SK-N-SH (cell line): ENCODE measurements at places on chromosomes 5 and 9.
A peak's percentile ranks its signal among the peaks of the same experiment; 100 is the strongest.

- no peak for DNase-seq
Observed at GRCh38 chr9:6405371-6405770, 7.6 kb upstream of the UHRF2 start.

GRCh38 chr9:94937214-94937903, 210.9 kb downstream of the AOPEP start:
- DNase-seq: no peak

- no peak for DNase-seq
Observed at GRCh38 chr5:58183078-58183785, 276.7 kb downstream of the PLK2 start.

DNA sequence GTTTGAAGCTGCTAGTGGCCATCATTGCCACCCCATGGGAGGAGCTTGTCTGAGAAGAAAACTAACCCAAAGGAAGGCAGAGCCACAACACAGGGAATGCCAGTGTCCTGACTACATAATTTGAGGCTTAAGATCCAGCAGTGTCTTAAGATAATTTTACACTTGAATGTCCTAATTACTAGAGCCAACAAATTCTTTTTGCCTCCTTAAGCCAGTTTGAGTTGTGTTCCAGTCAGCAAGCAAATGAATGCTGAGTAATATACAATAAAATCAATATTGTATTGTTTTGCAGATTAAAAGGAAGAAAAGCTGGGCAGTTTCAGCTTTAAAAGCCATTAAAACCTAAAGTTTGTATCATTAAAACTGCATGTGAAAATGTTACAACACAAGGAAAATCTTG, 13.9 kb downstream of the HTR4 start:
- DNase-seq: no peak

DNA sequence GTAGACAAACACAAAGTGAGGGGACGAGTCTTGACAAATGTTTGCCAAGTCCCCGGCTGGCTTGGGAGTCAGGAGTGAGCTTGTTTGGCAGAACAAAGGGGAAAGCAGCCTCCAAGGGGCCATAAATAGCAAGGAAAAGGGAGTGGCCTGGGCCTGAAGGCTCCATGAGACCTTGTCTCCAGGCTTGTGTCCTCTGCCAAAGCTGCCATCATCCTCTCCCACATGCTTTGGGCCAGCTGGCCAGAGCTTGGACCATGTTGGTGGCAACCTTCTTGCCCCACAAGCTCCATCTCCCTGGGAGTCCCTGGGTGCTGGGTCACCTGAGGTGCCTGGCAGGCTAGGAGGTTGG, 13.3 kb upstream of the PITX1 start:
- DNase-seq: no peak

- no peak for DNase-seq
Observed at GRCh38 chr5:1481266-1481958, 36.2 kb upstream of the SLC6A3 start.

DNA sequence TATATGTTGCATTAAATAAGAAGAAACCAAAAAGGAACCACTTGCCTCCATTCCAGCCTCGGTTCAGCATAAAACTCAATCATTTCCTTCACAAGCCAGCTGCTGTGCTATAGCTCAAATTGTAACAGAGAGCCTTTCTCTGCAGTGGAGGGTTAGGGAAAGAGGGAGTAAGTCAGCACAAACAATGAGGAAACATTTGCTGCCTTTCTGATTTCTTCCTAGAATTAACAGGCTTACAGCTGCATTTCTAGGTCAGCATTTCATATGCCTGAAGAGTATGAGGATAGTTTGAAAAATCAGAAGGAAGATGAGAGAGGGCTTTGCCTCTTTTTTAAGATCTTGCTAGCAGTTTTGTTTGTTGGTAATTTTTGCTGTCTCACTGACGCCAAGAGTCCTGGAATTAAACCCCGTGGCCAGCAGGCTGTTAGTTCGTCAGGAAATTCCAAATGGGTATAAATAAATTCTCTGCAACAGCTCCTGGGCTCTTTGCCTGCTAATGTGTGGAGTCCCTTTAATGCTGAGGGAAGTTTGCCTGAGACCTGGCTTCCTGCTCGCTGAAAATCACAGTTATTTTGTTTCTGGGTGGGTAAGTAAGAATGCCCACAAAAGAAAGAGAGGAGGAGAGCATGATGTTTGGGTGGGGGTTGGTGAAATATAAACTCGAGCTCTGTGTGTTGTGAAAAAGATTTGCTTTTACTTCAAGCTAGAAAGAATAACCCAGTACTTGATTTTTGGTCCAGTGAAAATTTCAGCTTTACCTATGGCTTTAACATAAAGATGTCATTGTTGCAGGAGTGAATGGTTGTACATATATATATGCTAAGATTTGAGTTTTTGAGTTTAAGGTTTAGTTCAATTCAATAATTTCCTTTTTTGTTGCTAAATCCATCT, 148.1 kb upstream of the DMRT1 start:
- no peak for DNase-seq

DNA sequence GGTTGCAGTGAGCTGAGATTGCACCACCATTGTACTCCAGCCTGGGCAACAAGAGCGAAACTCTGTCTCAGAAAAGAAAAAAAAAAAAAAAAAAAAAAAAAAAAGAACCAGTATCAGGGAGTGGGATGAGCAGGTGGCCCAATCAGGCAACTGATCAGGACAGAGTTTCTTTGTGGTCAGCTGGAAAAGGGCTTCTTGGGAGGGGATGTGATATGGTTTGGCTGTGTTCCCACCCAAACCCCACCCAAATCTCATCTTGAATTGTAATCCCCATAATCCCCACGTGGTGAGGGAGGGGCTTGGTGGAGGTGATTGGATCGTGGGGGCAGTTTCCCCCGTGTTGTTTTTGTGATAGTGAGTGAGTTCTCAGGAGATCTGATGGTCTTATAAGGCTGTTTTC, 4.7 kb upstream of the GCNT1 start:
- DNase-seq: no peak

- DNase-seq: no peak
Observed at GRCh38 chr9:113573046-113573958, 109.8 kb downstream of the RGS3 start.

DNA sequence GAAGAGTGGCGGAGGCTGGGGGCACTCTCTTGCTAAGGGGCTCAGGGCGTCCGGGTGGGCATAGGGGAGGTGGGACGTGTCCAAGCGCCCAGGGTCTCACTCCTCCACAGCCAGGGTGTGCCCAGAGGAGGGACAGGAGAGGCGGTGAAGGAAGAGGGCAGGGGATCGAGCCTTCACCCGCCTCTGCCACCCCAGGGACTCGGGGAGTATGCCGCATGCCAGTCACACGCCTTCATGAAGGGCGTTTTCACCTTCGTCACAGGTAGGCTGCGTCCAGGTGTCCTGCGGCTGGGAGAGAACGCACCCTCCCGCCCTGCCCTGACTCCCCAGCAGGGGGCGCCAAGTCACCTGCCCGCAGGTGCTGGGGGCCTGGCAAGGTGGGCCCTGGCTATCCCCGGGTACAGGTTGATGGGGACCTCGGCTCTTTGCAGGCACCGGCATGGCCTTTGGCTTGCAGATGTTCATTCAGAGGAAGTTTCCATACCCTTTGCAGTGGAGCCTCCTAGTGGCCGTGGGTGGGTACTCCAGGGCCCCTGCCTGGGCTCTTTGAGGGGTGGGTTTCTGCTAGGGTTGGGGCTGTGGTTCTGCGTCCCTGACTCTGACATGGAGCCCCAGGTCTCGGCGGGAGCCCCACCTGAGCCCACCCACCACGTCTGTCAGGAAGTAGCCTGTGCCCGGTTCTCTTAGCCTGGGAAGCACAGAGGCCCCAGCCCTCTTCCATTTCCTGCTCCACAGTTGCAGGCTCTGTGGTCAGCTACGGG, 552 bp downstream of the TMEM141 start:
- peak; percentile 59 for DNase-seq

DNA sequence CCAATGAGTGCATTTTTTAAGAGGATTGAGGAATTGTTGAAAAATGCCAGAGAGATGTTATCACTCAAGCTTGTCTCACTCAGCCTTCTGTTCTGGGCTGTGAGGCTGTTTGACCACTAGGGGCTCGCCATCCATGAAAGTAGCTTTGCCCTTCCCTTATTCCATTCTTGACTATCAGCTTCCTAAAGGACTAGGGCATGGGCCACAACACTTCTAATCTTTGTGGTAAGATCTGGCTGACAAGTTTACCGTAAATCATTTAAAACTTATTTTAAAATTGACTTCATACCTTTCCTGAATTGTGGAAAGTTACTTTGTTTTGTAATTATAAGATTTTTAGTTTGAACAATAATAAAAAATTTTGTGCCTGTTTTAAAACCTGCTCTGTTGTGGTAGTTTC, 49.5 kb downstream of the TJP2 start:
- peak; percentile 73 for DNase-seq

- no peak for DNase-seq
Observed at GRCh38 chr5:6527749-6528455, 79.2 kb downstream of the UBE2QL1 start.

DNA sequence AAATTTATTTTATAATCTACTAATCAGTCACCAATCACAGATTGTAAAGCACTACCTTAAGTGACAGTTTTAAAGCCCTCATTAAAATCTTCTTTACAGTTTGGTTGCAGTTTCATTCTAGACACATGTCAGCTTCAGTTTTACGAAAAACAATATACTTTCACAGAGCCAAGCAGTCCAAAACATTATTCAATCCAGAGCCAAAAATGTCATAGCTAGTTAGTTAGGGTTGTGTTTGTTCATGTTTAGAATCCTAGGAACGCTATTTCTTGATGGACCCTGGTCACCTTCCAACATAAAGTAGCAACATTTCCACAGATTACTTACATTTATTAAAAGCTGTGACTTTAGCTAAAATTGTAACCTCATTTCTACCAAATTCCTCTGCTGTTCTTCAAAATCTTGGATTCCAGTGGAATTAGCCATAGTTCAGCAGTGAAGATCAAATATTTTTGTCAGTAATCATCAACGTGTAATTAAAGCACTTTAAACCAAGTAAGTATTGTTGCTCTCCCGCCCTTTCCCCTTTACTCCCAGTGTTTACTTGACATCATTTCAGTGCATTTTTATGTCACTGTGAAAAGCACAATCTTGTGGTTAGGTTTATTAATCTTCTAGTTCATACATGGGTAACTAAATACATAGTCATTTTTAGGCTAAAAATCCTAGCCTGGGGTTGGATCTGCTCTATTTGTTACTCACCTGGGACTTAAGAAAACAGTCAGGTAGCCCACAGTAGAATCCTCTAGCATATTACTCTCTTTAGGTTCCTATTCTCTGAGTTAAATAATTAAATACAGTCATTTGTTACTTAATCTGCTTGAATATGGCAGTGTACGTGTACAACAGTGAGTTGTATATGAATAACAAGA, 74.3 kb downstream of the NIPBL start:
- no peak for DNase-seq

GRCh38 chr5:111699324-111699723, 57.7 kb downstream of the NREP start:
- no peak for DNase-seq

DNA sequence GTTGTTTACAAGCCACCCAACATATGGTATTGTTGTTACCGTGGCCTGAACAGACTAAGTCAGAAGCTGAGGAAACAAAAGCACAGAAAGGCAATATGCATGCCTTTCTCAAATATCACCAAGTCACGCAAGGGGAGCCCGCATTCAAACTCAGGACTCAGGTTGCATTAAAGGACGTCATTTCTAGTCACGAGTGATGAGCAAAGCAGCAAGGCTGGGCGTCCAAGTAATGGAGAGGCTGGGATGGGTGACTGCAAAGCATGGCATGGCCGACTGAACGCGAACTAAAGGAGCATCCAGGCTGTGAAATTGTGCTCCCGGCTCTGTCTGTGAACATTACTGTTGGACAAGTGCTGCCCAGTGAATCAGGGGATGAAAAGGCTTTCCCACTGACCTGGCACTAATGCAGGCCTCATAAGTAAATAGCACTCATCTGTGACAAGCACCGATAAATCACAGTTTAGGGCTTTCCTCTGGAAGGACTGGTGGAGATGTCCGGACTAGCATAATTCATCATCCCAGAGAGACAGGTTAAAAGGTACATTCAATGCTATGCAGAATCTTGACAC, 202.8 kb downstream of the SPOCK1 start:
- no peak for DNase-seq
